IgD-negative memory B cell (primary cell): ENCODE measurements at places on chromosomes 2 and 18. TPM values are rescaled to one million over a fixed set of nuclear protein-coding genes. Genes with fewer than 3 reads are reported as not detected.

The MC5R gene
- polyA plus RNA-seq: not detected

The SCYGR4 gene
- polyA plus RNA-seq: not detected

The GPR55 gene
- 1.9 TPM for polyA plus RNA-seq

The HOXD9 gene
- polyA plus RNA-seq: not detected

The MAP3K19 gene
- not detected for polyA plus RNA-seq

The UGT1A10 gene
- polyA plus RNA-seq: not detected

The RGPD8 gene
- 3.8 TPM for polyA plus RNA-seq

The TMEM198 gene
- polyA plus RNA-seq: 0.28 TPM

The SERPINB4 gene
- not detected for polyA plus RNA-seq

The DSG1 gene
- polyA plus RNA-seq: not detected

The OXER1 gene
- 0.63 TPM for polyA plus RNA-seq

The SLC4A1AP gene
- polyA plus RNA-seq: 20.7 TPM

The CSRNP3 gene
- polyA plus RNA-seq: not detected

The MOGAT1 gene
- polyA plus RNA-seq: not detected

The RAB10 gene
- polyA plus RNA-seq: 86.1 TPM

The LGALSL gene
- 0.45 TPM for polyA plus RNA-seq

The SLC19A3 gene
- polyA plus RNA-seq: not detected

The SCN3A gene
- polyA plus RNA-seq: 0.85 TPM

The SKOR2 gene
- not detected for polyA plus RNA-seq

The CD226 gene
- polyA plus RNA-seq: 3.8 TPM

The SERPINB11 gene
- not detected for polyA plus RNA-seq

The COX5B gene
- polyA plus RNA-seq: 373 TPM

The ADAM23 gene
- not detected for polyA plus RNA-seq

The SP3 gene
- 54.4 TPM for polyA plus RNA-seq

The PRR30 gene
- not detected for polyA plus RNA-seq

The CPLX4 gene
- not detected for polyA plus RNA-seq

The KCNS3 gene
- not detected for polyA plus RNA-seq

The RGPD5 gene
- 3.2 TPM for polyA plus RNA-seq

The ABCG5 gene
- polyA plus RNA-seq: not detected

The GKN1 gene
- polyA plus RNA-seq: not detected

The SCN2A gene
- 0.06 TPM for polyA plus RNA-seq

The SERPINB12 gene
- polyA plus RNA-seq: not detected

The ERMN gene
- polyA plus RNA-seq: 0.08 TPM

The KLHL29 gene
- 0.11 TPM for polyA plus RNA-seq

The RBM44 gene
- polyA plus RNA-seq: 0.11 TPM

The ITGB6 gene
- not detected for polyA plus RNA-seq

The ARMC9 gene
- 1.2 TPM for polyA plus RNA-seq

The TBR1 gene
- not detected for polyA plus RNA-seq

The ST6GAL2 gene
- not detected for polyA plus RNA-seq

The TTR gene
- not detected for polyA plus RNA-seq

The DLX1 gene
- polyA plus RNA-seq: not detected

The MOCOS gene
- 0.13 TPM for polyA plus RNA-seq

The SLC9A2 gene
- polyA plus RNA-seq: not detected

The CHST10 gene
- 11.1 TPM for polyA plus RNA-seq

The NT5C1B gene
- polyA plus RNA-seq: 0.55 TPM
